Osteocyte (in vitro differentiated cells): ENCODE measurements at places on chromosomes 1 and 21. TPM values are rescaled to one million over a fixed set of nuclear protein-coding genes. Genes with fewer than 3 reads are reported as not detected.

DNA sequence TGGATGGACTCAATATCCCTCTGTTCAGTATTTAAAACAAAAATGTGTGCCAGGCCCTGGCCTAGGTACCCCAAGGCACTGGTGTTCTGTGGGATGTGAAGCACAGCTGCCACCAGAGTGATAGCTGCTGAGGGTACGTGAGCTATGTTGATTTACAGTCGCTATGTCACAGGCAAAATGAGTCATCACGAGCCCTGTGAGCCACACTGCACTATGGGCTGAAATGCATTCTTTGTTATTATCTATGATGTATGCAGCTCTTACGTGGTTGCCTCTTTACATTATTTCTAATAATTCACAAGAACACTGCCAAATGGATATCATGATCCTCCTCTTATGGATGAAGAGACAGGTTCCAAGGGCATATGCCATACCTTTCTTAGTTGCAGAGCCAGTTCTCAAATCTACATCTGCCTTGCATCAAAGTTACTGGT is 2.1 kb downstream of the TEX38 start:
- no peak for DNase-seq

- DNase-seq: no peak
These were observed 113.9 kb downstream of the TOMM20 start for GRCh38 chr1:235014756-235015155.

DNA sequence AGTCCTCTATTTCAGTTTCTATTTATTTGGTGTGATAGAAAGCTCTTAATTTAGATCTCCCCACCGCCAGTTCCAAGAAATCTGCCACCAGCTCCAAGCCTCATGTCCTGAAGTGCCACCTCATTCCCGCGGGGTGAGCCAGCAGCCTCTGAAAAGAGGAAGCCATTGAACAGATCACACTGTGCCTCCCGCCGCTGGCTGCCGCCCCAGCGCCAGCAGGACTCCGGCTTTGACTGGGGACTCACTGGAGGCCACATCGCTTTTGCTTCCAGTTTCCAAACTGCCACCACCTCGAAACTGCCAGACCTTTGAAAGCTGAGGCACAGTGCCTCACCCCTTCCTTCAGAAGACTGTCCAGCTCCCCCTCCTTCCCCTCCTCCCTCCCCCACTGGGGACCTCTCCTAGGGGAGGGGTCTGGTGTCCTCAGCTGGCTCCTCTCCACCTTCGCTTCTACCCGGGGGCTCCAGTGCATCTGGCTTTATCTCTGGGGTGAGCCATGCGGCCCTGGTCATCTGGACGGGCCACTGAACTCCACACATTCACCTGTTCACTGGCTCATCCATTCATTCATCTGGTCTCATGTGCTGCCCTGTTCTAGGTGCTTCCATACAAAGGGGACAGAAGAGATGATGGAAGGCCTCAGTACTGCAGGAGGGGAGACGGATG is 58.9 kb downstream of the VPS26C start:
- peak; percentile 79 for DNase-seq

DNA sequence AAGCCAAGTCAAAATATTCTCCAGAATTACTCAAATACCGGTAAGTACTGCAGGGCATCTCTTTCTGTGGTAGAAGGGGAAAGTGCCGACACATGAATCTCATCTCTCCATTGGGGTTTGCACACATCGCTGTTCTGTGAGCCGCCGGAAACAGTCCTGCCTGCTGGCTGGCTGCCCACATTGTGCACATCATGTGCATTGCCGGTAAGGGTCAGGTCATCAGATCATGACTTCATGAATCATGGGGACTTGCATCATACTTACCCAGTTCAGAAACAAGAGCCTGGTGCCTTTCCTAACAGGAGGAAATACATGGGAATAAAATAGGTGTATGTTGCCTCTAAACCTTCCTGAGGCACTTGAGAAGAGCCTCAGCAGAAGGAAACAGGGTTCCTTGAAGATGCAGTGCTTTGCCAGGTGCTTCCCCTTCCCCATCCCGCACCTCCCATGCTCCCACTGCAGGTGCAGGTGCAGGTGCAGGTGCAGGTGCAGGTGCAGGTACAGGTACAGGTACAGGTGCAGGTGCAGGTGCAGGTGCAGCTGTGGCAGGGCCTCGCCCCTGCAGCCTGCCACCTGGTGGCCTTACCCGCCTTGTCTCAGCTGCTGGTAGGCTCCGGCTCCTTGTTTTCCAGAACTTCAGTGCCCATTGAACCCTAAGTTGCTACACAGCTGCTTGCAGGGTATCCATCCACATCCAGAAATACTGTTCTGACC is 26.5 kb downstream of the GPR137B start:
- no peak for DNase-seq

- DNase-seq: no peak
These were observed 9.8 kb downstream of the NPR1 start for GRCh38 chr1:153688276-153688675.

GRCh38 chr1:55257958-55258357 is 42.8 kb upstream of the USP24 start:
- DNase-seq: no peak

DNA sequence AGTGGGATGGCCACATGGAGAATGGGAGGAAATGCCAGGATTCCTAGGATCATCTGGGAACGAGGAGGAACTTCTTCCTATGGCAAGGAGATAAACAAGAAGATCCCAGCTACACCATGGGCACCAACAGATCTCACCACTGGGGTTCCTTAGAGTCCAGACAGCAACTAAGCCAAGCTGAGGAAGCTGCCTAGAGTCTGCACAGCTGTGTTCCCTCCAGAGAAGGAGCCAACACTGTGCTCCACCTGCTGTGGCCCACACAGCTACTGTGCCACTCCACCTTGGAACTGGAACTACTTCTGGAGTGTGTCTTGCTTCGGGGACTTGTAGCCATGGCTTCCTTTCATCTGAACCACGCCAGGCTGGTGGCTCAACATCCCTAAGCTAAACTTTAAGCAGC is 6.0 kb downstream of the IFNAR1 start:
- DNase-seq: no peak

- no peak for DNase-seq
These were observed 106.7 kb upstream of the SOD1 start for GRCh38 chr21:31552826-31553225.

- DNase-seq: no peak
These were observed 31.4 kb downstream of the PCNT start for GRCh38 chr21:46355161-46356004.

DNA sequence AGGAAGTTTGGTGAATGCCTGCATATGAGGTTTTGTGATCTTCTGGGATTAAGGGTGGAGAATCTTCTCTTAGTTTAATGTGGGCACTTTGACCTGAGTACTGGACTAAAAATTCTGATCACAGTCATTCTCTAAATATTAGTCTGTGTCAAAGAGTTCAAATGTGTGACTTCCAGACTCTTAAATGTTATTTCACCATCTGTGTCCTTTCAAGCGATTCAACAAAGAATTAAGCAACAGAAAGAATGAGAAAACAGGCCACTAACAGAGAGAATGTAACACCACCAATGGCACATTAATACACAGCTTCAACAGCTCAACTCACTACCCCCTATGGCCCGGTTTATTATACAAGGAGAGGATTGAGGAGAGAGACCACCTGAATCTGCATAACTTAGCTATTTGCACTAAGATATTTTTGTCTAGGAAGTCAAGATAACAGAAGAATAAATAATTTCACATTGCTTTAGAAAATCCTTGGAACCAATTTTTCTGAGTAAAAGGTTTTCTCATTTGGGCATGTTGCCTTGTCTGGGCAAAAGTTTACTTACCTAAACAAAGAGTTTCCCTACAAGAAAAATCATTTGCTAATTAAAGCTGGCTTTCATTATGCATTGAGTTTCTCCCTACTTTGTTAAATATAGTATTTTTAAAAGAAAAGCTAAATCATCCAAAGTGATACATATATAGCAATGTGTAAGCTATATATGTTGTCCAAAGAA is 1313.7 kb downstream of the NCAM2 start:
- DNase-seq: no peak

GRCh38 chr21:44815852-44816628 is 1.8 kb downstream of the SUMO3 start:
- no peak for DNase-seq

DNA sequence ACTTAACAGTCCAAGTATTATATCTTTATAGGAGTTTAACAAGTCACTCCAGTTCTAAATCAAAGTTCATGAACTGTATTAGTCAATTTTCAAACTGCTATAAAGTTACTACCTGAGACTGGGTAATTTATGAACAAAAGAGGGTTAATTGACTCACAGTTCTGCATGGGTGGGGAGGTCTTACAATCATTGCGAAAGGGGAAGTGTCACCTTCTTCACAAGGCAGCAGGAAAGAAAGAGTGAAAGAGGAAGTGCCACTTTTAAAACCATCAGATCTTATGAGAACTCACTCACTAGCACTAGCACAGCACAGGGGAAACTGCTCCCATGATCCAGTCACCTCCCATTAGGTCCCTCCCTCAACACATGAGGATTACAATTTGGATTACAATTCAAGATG is 70.0 kb downstream of the CLCA4 start:
- DNase-seq: no peak

DNA sequence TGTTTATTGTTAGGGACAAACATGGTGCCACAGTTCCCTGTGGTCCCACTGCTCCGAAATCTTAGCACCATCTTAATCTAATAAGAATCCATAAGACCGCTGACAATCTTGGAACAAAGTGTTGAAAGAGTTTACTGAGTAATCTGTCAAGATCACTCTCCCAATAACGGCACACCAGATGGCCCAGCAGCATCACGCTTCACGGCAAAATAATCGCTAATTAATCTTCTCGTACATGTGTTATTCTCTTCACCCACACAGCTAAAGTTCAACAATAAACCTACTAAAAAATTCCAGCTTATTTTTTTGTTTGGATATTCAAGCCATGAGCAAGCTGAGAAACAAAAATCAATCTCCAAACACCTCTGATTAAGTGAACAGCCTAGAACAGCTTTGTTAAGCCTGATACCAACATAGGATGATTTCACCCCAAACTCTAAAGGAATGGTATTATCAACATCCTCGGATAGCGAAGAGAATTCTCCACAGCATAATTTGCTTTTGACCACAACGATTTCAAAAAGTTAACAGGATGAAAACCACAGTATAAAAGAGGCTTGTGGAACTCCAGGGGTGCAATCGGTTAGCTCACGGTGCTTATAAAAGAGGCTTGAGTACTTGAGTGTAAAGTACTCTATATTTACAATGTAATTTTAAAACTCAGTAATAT is 329.9 kb upstream of the GREM2 start:
- DNase-seq: no peak

DNA sequence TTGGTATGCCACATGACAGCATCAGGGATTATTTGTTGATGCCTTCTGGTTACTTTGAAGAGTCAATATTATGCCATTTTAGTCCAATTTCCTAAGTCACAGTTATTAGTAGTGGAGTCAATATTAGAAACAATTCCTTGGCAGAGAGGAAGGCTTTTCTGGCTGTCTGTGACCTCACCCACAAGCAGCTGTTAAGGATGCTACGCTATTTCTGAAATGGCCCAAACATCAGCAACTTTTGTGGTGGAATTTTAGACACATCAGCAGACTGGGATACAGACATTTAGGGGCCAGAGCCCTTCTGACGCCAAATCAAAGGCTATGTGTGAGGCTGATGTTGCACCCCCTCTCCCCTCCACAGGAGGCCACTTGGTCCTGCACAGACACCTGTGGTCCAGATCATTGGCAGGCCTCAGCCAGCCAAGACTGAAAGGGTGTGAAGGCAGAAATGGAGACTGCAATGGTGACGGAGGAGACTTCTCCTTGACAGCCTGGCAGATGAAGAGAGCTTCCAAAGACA is 9.2 kb upstream of the RXRG start:
- DNase-seq: no peak

- DNase-seq: no peak
These were observed 7.9 kb downstream of the SAMD11 start for GRCh38 chr1:931380-932172.

DNA sequence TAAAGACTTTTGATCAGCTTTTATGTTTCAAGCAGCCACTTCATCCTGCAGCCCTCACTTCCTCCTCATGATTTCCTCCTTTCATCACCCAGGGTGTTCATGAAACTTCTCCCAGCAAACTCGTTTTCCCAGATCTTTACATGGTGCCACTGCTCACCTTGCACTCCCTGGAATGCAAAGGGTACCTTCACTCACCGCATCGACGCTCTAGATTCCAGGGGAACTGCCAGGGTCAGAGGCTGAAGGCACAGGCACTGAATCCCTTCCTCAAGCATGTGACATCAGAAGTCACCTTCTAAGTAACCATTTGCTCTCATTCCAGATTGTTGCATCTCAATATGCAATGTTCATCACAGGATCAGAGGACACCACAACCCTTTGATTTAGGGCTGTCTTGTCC is 82.8 kb downstream of the PRKAB2 start:
- no peak for DNase-seq

DNA sequence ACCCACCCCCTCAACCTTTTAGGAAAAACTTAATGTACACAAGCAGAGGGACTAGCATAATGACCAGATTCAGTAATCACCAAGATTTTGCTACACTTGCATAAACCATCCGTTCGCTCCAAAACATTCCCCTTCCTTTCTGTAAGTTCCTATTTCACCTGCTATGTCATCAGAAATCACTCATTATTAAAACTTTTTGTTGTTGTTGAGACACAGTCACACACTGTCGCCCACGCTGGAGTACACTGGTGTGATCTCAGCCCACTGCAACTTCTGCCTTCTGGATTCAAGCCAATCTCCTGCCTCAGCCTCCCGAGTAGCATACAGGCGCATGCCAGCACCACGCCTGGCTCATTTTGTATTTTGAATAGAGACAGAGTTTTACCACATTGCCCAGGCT is 3.4 kb downstream of the MRPL20 start:
- DNase-seq: no peak

DNA sequence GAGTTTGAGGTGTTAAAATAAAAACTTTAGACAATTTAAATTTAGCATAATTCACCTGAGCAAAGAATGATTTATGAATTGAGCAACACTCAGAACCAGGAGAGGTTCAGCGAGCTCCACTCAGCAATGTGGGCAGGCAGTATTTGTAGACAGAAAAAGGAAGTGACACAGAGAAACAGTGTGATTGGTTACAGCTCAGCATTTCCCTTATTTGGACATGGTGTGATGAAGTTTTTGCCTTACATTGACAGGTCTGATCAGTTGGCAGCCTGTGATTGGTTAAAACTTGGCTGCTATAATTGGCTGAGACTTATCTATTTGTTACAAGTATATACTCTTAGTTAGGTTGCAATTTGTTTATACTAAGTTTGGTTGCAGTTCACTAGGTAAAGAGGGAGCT is 621.2 kb upstream of the PRMT6 start:
- no peak for DNase-seq

GRCh38 chr21:37117204-37117603 is 44.1 kb downstream of the TTC3 start:
- DNase-seq: no peak

DNA sequence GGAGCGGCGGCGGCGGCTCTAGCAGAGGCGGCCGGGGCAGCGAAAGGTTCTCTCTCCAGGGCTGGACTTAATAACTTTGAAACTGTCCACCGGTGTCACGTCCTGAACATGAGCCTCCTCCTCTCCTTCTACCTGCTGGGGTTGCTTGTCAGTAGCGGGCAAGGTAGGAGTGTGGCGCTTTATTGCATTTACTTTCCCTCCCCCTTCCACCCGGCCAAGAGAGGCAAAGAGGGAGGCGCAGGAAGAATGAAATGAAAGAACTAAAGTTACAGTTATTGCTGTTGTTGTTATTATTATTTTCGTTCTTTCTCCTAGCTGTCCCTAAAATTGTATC is 214 bp downstream of the NCAM2 start:
- DNase-seq: no peak

The INKA2 gene
- 5.5 and 6.2 TPM in 2 replicates for total RNA-seq

The SLC30A10 gene
- total RNA-seq: 0.13 TPM in 1 of 2 replicates, not detected in the other

The MRPS21 gene
- 76.0 and 81.5 TPM in 2 replicates for total RNA-seq

The CRP gene
- total RNA-seq: not detected in 2 replicates

The MARCKSL1 gene
- total RNA-seq: 169 TPM in 2 replicates

The AGRN gene
- 175 and 191 TPM in 2 replicates for total RNA-seq

The TRIM63 gene
- 0.21 TPM in 1 of 2 replicates, not detected in the other for total RNA-seq

The AMY1A gene
- total RNA-seq: not detected in 2 replicates

The OR2T33 gene
- total RNA-seq: not detected in 2 replicates

The CRYAA gene
- total RNA-seq: not detected in 2 replicates
